ENCODE measurements at places on chromosomes 5 and 9.

GRCh38 chr5:89396278-89396954, 513.4 kb upstream of the MEF2C start:
- DNase-seq = no peak

GRCh38 chr5:131491749-131492148, 143.3 kb downstream of the RAPGEF6 start:
- DNase-seq = no peak

DNA sequence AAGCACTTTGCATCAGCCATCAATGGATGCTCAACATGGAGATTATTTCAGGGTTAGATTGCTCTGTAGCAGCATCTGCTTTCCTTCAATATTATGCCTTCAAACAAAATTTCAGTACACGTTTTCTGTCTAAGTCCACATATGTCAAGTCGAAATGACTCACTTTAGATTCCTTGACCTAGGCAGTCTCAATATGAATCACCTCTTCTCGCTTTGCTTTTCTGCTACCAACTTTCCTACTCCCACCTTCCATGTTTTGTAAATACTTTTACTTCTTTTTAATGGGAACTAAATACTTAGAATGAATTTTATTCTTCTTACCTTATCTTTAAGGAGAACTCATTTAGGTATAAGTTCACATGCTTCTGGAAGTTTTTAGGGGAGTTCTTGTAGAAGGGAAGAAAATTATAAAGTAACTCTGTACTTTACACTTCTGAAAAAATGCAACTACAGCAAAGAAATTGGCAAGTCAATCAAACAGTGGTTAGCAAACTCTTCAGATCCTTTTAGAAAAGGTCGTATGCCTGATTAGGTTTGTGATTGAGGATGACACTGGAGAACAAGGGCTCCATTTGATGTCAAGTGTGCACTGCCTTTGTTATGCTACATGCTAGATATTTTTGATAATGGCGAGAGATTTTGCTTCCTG, 478.5 kb upstream of the SMARCA2 start:
- no peak for DNase-seq

- DNase-seq = no peak
These were observed 99.8 kb downstream of the ACTL7B start for GRCh38 chr9:108755979-108756378.

DNA sequence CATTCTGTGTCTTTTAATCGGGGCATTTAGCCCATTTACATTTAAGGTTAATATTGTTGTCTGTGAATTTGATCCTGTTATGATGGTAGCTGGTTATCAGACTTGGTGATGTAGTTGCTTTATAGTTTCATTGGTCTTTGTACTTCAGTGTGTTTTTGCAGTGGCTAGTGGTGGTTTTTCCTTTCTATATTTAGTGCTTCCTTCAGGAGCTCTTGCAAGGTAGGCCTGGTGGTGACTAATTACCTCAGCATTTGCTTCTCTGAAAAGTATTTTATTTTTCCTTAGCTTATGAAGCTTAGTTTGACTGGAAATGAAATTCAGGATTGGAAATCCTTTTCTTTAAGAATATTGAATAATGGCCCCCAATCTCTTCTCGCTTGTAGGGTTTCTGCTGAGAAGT, 156.9 kb downstream of the CNTLN start:
- no peak for DNase-seq

DNA sequence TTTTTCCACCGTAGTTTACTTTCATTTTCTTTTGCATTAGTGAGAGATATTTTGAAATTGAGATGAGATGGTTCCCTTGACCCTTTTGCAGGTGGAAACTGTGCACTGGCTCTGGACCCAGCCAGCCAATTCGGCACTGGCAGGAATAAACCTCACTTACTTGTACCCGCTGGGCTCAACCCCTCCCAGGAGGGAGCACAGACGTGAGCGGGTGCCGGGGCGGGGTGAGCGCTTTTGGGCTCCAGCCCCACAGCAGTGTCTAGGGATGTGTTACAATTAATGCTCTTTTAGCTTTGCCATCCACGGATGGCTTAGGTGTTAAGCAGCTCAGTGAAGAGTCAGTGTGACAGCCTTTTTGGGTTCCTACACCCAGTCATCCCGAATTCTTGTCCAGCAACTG, 766.1 kb upstream of the CHD1 start:
- no peak for DNase-seq

DNA sequence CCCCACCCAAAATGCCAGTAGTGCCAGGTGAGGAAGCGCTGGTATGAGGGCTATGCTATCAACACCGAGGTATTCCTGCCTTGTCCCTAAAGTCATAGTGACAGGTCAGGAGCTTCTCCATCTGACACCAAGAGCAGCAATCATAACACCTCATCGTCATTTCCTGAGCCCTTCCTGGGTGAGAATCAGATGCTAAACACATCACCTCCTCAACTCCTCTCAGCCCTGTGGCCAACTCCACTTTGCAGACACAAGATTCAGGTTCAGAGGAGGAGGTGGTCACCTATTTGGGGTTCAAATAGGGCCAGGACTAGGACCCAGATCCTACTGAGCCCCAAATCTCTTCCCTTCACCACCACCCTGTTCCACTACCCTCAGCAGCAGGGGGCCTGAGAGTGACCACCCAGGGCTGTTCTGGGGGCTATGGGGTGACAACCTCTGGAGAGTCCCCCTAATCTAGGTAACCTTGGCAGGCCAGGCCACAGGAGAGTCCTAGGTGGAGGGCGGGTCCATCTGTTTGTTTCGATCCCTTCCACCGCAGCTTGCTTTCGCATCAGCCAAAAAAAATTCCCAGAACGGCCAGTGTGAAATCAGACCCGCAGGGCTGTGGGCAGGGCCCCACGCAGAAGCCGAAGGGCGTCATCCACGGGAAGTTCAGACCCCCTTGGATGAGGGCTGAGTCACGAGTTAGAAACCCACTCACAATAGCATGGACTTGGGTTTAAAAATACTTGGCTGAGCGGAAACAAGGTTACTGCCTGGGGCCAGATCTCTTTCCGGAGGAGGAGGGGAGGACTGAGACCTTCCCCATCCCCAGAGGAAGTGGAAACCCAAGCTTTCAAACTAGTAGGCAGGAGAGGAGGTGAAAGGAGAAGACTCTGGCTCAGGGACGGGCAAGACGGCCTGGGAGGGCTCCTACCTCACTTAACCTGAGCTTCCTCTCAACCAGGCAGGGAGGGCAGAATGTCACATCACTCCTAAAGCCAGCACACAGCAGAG, 8.7 kb downstream of the STK10 start:
- DNase-seq = no peak

GRCh38 chr5:171863935-171864334, 78.3 kb downstream of the SMIM23 start:
- no peak for DNase-seq

DNA sequence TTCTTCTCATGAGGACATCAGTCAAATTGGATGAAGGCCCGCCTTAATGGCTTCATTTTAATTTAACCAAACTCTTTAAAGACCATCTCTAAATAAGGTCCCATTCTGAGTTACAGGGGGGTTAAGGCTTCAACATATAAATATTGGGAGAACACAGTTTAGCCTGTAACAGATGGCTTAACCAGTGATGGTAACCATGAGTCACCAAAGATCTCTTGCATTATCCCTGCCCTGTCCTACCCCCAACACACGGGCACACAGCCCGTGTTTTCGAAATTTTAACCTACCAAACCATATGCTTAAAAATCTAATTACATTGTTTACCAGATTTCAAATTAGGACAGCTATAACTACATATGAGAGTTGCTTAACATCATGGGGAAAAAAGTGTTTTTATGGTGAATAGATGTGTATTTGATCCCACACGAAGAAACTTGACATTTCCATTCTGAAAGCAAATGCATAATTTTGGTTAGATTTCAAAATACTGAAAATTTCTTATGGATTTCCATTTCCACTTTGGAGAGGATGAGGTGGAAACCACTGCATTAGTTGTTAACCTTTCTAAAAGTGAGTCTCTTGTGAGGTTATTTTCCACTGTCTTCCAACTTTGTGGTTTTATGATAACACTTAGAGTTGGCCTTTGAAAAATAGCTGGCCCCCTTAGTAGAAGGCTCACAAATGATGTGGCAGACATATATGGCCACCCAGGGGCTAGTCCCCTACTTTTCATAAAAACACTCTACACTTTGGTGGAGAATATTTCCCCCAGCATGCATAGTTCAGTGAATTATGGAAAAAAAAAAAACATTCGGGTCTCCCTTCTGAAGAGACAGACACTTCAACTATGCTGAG, 849.3 kb downstream of the TLE1 start:
- DNase-seq = no peak

DNA sequence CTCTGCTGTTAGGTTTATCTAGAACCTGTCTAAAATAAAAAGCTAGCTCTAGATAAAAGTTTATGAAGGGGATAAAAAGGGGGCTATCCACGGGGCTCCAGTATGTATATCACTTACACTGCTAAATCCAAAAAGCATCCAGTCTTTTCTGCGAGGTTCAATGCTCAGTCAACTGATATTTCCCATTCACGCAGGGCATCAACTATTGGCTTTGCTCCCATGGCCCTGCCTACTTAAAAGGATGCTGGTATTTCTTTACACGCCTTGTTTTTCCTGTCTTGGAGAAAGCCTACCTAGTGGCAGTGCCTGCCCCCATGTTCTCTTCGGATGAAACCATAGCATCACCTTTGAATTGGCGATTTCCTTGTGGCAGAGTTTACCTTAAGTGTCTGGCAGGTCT, 8.1 kb downstream of the SPRY4 start:
- no peak for DNase-seq

- no peak for DNase-seq
These were observed 4.1 kb upstream of the HDHD3 start for GRCh38 chr9:113380869-113381378.

GRCh38 chr5:124908581-124909451, 162.4 kb upstream of the ZNF608 start:
- DNase-seq = no peak

- DNase-seq = no peak
These were observed at the start of gene UAP1L1 for GRCh38 chr9:137077010-137077747. TSS of gene UAP1L1 (plus strand) at chr9:137077517. CDS start at chr9:137077533, 16 bp downstream.

DNA sequence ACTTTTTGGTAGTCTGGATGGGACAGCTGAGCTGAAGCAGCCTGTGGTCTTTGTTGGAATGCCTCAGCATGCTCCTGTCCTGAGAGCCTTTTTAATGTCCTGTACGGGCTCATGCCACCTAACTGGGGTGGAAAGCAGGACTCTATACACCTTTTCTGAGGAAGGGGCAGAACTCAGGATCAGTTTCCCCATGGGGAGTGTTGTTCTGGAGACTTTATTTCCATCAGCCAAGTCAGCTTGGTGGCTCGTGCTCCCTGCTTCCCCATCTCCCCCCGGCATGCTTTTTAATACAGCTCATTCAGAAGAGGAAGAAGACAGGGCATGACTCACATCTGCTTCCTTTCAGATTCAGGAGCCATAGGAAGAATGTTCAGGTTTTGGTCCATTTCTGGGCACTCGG, 5.1 kb upstream of the SEPTIN8 start:
- no peak for DNase-seq

DNA sequence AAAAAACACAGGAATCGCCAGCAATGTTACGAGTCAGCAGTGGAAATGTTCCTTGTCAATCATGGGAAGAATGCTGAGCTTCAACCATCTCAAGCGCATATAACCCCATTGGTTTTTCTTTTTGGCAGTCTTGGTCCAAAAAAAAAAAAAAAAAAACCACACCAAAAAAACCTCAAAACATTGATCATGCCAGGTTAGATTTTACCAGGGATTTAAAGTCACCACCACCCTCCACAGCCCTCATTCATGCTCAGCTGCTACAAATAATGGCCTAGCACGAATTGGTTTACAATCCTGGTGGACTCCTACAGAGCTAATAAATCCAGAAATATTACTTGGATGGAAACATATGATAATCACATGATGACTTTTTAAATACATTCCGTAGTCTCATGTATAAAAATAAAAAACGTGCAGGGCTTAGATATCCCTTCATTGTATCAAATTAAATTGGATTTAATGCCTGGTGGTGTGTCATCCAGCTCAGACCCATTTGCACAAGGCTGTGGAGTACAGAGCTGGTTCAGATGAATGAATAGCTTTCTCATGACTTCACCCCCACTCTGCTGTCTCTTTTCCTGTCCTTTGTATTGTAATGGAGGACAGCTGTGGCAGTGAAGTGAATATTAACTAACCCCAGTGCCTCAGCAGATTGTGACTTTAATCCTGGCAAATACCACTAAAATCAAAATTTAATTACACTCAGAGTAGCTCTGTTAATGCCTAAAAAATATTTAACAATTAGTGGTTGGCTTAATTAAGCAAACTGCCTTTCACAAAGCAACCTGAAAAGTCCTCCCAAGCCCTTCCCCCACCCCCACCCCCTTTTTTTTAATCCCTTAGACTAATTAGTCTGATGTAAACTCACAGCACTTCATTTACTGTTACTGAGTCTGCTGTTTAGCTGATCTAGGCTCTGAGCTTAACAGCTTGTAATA, 626.5 kb upstream of the ZNF608 start:
- no peak for DNase-seq

GRCh38 chr5:110807169-110807568, 68.4 kb downstream of the SLC25A46 start:
- no peak for DNase-seq

DNA sequence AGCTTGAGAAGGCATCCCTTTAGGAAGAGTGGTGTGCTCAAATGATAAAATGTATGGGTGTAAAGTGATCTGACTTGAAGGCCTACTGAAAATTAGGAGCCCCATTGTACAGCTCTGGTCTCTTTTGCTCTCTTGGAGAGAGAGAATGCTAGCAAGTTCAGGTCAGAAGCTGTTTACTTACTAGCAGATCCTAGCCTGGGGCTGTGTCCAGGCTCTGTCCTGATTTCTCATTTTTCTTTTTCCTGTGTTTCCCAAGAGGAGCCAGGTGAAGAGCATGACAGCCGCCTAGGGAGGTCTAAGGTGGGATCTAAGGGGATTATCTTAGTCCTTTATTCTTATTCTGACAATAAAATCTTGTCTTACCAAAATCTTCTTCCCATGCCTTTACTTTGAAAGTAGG, 272.8 kb downstream of the NNT start:
- no peak for DNase-seq

DNA sequence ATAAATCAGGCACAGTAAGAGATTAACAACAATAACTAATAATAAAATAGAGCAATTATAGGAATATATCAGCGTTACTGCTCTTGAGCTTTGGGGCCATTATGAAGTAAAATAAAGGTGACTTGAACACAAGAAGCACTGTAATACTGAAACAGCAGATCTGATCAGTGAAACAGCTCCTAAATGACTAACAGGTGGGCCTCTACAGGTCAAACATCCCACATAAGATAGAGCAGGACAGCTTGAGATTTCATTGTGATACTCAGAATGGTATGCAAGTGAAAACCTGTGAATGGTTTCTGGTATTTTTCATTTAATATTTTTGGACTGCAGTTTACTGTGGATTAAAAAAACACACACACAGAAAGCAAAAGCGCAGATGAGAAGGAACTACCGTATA, 24.0 kb upstream of the MAP3K1 start:
- DNase-seq = no peak

GRCh38 chr5:9157020-9157419, 388.9 kb downstream of the SEMA5A start:
- DNase-seq = no peak
